ENCODE measurements at places on chromosomes 6 and 20.

- no peak overlapping the region for H3K4me3 ChIP-seq
- H3K36me3 ChIP-seq, result no peaks in the 10 kb centered on the region
- peaks cover 7% of the 10 kb centered on the region for H3K27me3 ChIP-seq
- no peaks in the 10 kb centered on the region for H3K4me1 ChIP-seq
Measured at GRCh38 chr6:159098636-159099106, 53.9 kb upstream of the TAGAP start.

DNA sequence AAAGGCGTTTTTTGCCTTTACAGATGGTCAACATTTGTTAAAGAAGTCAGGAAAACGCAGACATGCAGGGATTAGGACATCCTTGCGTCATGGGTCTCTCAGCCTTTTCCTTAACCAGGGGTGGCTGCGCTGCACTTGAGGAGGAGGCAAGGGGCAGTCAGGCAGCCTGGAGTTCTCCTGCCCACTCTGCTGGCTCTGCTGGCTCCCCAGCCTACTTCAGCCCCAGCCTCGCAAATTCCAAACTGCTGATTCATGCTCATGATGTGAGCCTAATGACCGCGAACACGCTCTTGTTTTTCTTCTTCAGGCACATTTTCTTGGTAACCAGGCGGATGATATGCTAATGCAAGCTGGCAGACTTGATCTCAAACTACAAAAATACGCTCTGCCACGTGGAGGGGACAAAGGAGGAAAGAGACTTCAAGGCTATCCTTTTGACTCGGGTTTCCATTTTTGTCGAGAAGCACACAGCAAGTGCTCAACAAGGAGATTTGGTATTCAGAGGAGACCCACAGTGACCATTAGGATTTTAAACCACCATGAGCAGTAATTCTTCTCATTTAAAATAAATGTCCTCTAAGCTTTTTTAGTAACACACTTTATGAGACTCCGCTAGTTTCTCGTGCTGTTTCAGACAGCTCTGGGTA is 290.3 kb upstream of the STXBP5 start:
- no peaks in the 10 kb centered on the region for H3K27me3 ChIP-seq
- H3K27ac ChIP-seq, result peak overlapping the region; percentile 74
- peak overlapping the region; percentile 36 for H3K4me3 ChIP-seq
- H3K36me3 ChIP-seq, result no peaks in the 10 kb centered on the region

DNA sequence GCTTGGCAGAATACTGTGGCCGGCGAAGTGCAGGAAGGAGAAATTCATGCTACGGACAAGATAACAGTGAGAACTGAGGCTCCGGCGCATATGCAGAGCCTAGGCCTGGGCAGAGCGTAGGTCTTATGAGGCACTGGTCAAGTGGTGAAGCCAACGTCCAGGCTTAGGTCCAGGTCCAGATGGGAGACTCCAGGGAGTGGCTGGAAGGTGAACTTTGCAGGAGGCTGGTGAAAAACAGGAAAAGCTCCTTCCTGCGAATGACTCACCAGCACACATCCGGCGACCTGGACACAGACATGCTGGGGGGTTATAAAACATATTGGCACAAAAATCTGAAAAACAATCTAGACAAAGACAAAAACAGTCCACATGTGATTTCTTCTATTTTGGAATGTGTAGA is 15.4 kb downstream of the C6orf141 start:
- H3K36me3 ChIP-seq, result no peaks in the 10 kb centered on the region
- H3K27me3 ChIP-seq, result no peaks in the 10 kb centered on the region
- H3K4me1 ChIP-seq, result no peaks in the 10 kb centered on the region
- DNase-seq, result no peak

DNA sequence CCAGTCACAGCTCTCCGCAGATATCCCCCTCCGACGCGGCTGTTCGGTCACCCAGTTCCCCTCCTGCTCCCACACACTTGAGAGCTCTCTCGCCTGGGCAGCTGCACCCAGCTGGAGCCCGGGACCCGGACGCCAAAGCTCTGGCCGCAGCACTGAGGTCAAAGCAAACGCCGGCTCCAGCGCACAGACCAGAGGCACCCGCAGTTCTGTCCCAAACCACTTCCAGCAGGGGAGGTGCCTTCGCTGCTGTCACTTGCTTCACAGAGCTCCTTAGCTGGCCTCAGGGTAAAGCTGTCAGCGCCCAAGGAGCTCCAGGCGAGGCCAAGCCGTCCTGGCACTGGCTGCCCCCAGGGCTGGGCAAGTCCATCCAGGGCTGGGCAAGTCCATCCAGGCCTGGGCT is 27.9 kb downstream of the SLC2A4RG start:
- peaks cover 12% of the 10 kb centered on the region for H3K36me3 ChIP-seq
- H3K4me3 ChIP-seq, result no peak overlapping the region
- no peak overlapping the region for H3K27ac ChIP-seq
- no peak for DNase-seq
- no peaks in the 10 kb centered on the region for H3K4me1 ChIP-seq

DNA sequence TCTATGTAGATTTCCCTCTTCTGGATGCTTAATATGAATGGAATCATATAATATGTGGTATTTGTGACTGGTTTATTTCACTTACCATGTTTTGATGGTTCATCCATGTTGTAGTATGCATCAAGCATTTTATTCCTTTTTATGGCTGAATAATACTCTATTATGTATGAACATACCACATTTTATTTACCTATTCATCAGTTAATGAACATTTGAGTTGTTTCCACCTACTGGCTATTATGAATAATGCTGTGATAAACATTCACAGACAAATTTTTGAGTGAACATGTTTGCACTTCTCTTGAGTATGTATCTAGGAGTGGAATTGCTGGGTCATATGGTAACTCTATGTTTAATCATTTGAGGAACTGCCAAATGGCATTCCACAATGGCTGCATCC is 14.9 kb upstream of the ZNF451 start:
- H3K27me3 ChIP-seq, result no peaks in the 10 kb centered on the region
- no peak for DNase-seq
- H3K4me3 ChIP-seq, result no peak overlapping the region
- no peak overlapping the region for H3K27ac ChIP-seq
- H3K4me1 ChIP-seq, result no peaks in the 10 kb centered on the region

DNA sequence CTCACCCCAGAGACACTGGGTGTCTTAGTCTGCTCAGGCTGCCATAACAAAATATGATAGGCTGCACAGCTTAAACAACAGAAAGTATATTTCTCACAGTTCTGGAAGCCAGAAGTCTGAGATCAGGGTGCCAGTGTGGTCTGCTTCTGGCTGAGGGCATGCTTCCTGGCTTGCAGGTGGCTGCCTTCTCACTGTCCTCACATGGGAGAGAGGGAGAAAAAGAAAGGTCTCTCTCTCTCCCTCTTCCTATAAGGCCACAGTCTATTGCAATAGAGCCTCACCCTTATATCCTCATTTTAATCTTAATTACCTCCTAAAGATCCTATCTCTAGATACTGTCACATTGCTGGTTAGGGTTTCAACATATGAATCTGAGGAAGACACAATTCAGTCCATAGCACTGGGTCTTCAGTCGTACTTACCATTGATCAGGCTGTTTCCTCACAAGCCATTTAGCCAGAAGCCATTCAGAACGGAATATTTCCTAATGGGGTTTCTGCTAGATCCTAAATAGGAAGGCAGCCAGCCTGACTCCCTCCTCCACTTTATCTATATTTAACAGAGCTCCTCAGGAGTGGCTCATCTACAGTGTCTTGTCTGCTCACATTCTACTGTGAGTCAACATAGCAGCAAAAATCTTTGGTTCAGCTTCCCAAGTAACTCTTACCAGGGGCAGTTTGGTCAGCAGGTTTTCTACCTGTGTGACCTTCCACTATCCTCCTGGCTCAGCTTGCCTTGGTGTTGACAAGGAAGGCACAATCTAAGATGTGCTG is 42.2 kb downstream of the CD164 start:
- H3K27me3 ChIP-seq, result no peaks in the 10 kb centered on the region
- H3K36me3 ChIP-seq, result no peaks in the 10 kb centered on the region
- H3K4me1 ChIP-seq, result no peaks in the 10 kb centered on the region
- H3K27ac ChIP-seq, result no peak overlapping the region
- H3K4me3 ChIP-seq, result no peak overlapping the region
- no peak for DNase-seq

DNA sequence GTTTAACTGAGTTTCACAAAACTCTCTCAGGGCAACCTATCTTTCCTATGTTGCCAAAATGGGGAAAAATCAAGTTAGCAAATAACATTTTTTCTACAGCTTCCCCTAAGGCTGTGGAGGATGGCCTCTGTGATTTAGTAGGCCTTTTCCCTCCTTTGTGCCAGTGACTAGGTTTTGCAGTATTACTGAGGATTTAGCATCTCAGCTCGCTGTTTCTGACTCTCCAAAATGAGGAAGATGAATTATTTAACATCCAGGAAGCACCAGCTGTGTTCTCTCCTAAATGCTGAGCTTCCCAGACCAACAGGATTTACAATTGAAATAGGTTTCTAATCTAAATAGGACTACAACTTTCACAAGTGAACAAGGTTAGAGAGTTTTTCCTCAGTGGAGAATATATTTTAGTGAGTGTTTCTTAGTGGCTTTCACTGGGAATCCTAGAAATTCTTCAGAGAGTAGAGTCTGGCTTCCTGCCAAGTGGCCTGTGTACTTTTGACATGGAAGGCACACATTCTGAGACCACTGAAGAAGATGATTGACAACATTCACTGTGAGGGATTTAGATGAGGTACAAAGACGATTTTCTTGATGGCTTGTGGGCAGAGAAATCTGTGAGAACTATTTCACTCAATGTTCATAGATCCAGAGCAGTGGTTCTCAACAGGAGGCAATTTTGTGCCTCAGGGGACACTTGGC is 62.4 kb downstream of the PTCHD4 start:
- H3K36me3 ChIP-seq, result no peaks in the 10 kb centered on the region
- H3K27ac ChIP-seq, result no peak overlapping the region
- no peaks in the 10 kb centered on the region for H3K27me3 ChIP-seq

DNA sequence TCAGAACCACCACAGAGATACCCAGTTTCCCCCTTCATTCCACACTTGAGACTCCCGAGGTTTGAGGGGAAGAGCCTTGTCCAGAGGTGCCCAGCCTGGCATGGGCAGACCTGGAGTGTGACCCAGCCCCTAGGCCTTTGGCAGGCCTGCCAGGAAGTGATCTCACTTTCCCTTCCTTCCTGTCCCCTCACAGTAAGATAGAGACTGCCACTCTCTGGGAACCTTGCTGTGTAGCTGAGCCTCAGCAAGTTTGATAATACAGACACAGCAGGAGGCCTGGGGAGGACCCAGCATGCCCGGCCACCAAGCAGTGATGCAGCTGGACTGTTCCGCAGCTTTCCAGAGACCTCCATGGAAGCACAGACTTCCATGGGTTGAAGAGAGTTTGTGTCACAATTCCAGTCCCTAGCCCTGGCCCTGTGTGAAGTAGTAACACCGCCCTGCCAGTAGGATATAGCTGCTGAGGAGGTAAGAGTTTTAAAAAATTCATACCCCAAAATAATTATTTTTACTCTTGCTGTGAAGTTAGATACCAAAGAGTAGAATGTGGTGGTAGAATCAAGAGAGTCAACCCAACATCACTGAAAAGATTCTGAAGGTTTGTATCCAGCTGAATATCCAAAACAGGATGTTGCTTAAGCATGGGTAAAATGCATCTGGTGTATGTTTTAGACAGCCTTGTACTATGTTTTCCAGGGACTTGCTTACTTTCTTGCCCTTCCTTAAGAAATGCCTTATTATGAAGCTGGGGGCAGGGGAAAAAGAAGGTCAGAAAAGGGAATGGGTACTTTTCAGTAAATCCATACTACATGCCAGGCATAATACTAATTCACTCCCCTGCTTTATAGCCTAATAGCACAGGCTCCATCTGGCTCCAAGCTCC is 16.3 kb downstream of the PKIG start:
- H3K27ac ChIP-seq, result peak overlapping the region; percentile 89
- no peaks in the 10 kb centered on the region for H3K27me3 ChIP-seq
- H3K4me3 ChIP-seq, result no peak overlapping the region
- no peak for DNase-seq
- H3K4me1 ChIP-seq, result peaks cover 7% of the 10 kb centered on the region

- DNase-seq, result no peak
- no peaks in the 10 kb centered on the region for H3K4me1 ChIP-seq
Measured at GRCh38 chr6:37550191-37550831, 50.6 kb upstream of the CCDC167 start.

DNA sequence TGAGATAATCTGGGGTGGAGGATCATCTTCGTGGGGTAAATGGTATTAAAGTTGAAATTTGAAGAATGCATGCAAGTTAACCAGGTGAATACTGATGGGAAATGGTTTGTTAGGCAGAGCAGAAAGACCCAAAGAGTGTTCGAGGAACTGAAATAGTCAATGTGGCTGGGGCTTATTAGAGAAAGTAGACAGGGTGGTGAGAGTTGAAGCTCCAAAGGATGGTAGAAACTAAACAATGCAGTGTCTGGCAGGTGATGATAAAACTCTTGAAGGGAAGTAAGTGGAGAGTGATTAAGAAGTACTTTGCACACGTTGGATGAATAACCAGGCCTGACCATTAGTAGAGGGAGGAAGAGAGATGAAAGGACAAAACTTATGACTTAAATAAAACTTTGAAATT is 39.8 kb upstream of the CENPW start:
- no peaks in the 10 kb centered on the region for H3K36me3 ChIP-seq
- no peaks in the 10 kb centered on the region for H3K27me3 ChIP-seq
- H3K4me3 ChIP-seq, result no peak overlapping the region
- no peak for DNase-seq
- H3K4me1 ChIP-seq, result no peaks in the 10 kb centered on the region

GRCh38 chr6:38801305-38801704 is 86.2 kb downstream of the DNAH8 start:
- H3K36me3 ChIP-seq, result no peaks in the 10 kb centered on the region
- H3K27ac ChIP-seq, result no peak overlapping the region
- DNase-seq, result no peak
- H3K4me3 ChIP-seq, result no peak overlapping the region
- H3K4me1 ChIP-seq, result no peaks in the 10 kb centered on the region
- no peaks in the 10 kb centered on the region for H3K27me3 ChIP-seq

GRCh38 chr6:69090132-69090531 is 455.1 kb downstream of the ADGRB3 start:
- H3K27me3 ChIP-seq, result no peaks in the 10 kb centered on the region
- H3K4me1 ChIP-seq, result no peaks in the 10 kb centered on the region
- no peak overlapping the region for H3K4me3 ChIP-seq
- no peak for DNase-seq

GRCh38 chr6:31328355-31328960 is 28.5 kb downstream of the HLA-B start:
- H3K27me3 ChIP-seq, result no peaks in the 10 kb centered on the region
- DNase-seq, result no peak
- no peak overlapping the region for H3K4me3 ChIP-seq
- H3K27ac ChIP-seq, result no peak overlapping the region
- H3K36me3 ChIP-seq, result no peaks in the 10 kb centered on the region

- H3K36me3 ChIP-seq, result no peaks in the 10 kb centered on the region
- peak; percentile 74 for DNase-seq
- peak overlapping the region; percentile 92 for H3K4me3 ChIP-seq
- peaks cover 14% of the 10 kb centered on the region for H3K4me1 ChIP-seq
Measured at GRCh38 chr6:13710552-13711323, 897 bp downstream of the RANBP9 start.

- H3K4me1 ChIP-seq, result no peaks in the 10 kb centered on the region
- no peaks in the 10 kb centered on the region for H3K36me3 ChIP-seq
- no peak overlapping the region for H3K4me3 ChIP-seq
Measured at GRCh38 chr6:23395381-23395780, 730.6 kb upstream of the NRSN1 start.

GRCh38 chr20:658731-659291 is 5.8 kb upstream of the SRXN1 start:
- no peaks in the 10 kb centered on the region for H3K36me3 ChIP-seq
- peaks cover 10% of the 10 kb centered on the region for H3K4me1 ChIP-seq
- no peak for DNase-seq
- H3K27ac ChIP-seq, result no peak overlapping the region
- no peak overlapping the region for H3K4me3 ChIP-seq

- DNase-seq, result no peak
- no peaks in the 10 kb centered on the region for H3K36me3 ChIP-seq
- no peak overlapping the region for H3K27ac ChIP-seq
Measured at GRCh38 chr6:9315966-9316650, 880.8 kb upstream of the SLC35B3 start.
